Left forelimb (tissue), 1 donor: ENCODE measurements at places on chromosomes 3 and 15.

DNA sequence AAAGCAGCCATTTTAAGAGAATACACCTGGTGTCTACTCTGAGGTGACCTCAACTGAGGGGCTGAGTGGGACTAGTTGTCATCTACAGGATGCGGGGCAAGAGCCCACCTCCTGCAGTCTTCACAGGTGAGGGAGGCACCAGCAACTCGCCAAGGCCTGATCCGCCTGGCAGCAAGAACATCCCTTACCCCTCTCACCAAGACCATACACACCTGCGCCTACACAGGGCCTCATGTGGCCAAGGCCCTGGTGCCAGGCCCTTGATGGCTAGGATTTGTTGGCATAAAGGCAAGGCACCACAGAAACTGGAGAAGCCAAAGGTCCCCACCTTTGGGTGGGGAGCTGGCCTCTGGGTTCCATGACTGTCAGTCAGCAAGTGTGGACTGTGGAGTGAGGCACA, 18.4 kb downstream of the ELP6 start:
- no peak for DNase-seq

GRCh38 chr3:14037211-14037610, 87.5 kb downstream of the CHCHD4 start:
- DNase-seq: no peak

GRCh38 chr15:55532944-55533343, 24.9 kb upstream of the DNAAF4 start:
- DNase-seq: no peak

- DNase-seq: no peak
Measured at GRCh38 chr3:168794427-168794826, 698.7 kb upstream of the GOLIM4 start.

GRCh38 chr3:194983121-194983520, 287.8 kb downstream of the XXYLT1 start:
- DNase-seq: no peak

- DNase-seq: no peak
Measured at GRCh38 chr15:58392141-58392540, 39.6 kb upstream of the LIPC start.

GRCh38 chr15:79432345-79433275, 474 bp downstream of the MINAR1 start:
- DNase-seq: no peak
